ENCODE measurements at places on chromosomes 4 and X.

GRCh38 chr4:138405466-138405891 lies 163.3 kb upstream of the SLC7A11 start:
- DNase-seq: no peak

- DNase-seq: no peak
Observed at GRCh38 chr4:85769009-85769408, 294.1 kb downstream of the ARHGAP24 start.

DNA sequence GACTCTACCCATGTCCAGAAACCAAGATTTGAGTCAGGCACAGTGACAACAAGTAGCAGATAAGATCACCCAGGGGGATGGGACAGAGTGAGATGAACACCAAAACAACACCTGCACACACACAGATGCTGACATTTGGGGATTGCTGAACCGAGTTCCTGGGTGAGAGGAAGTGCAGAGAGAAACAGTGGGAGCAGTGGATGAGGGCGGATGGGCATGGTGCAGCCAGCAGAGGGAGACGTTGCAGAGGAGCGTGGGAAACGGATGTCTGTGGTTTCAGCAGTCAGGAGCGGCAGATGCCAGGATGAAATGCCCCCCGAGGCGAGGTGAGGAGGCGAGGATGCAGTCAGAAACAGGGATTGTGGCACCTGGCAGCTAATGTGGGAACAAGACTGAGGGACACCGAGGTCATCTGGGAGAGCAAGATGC lies 78.6 kb upstream of the STS start:
- DNase-seq: no peak

- no peak for DNase-seq
Observed at GRCh38 chr4:142353149-142353738, 492.9 kb downstream of the INPP4B start.

DNA sequence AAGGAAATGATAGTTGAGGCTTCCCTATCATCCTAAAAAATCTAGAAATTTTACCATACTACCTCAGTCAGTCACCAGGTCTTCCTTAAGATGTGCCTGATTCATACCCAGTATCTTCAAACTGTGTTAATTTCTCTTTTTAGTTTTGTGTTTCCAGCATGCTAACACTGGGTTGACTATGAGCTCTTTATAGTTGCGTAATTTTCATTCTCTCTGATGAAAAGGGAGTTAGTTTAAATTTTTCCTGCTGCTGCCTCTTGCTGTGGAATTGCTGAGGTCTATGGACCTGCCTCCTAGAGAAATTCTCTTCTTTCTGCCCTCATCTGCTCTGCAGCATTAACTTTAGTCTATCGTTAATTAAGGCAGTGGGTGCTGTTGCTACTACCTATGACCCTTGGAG lies 66.6 kb downstream of the BANK1 start:
- DNase-seq: no peak

GRCh38 chr4:30767147-30767845 lies 47.1 kb downstream of the PCDH7 start:
- no peak for DNase-seq
